Left ventricle myocardium superior (tissue), 1 donor: ENCODE measurements at places on chromosomes 13 and 19. TPM values are rescaled to one million over a fixed set of nuclear protein-coding genes. Genes with fewer than 3 reads are reported as not detected.
A peak's percentile ranks its signal among the peaks of the same experiment; 100 is the strongest.

Gene FGF9
- total RNA-seq: 12.1 TPM

Gene COX6B2
- not detected for total RNA-seq

Gene AMER2
- total RNA-seq: not detected

Gene ANKRD24
- total RNA-seq: 0.42 TPM

Gene BEST2
- not detected for total RNA-seq

Gene CABP5
- not detected for total RNA-seq

Gene C13orf42
- not detected for total RNA-seq

Gene TINCR
- not detected for total RNA-seq

- DNase-seq: no peak
Measured at GRCh38 chr13:35157143-35157755, 215.2 kb downstream of the NBEA start.

GRCh38 chr19:8302734-8303133, 5.4 kb downstream of the CD320 start:
- no peak for DNase-seq

DNA sequence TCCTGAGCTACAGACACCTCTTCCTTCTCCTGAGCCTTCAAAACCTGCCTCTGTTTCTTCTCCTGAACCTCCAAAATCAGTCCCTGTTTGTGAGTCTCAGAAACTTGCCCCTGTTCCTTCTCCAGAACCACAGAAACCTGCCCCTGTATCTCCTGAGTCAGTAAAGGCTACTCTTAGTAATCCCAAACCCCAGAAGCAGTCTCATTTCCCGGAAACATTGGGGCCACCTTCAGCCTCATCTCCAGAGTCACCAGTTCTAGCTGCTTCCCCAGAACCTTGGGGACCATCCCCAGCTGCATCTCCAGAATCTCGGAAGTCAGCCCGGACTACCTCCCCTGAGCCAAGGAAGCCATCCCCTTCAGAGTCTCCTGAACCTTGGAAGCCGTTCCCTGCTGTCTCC, 10.0 kb downstream of the CHAMP1 start:
- DNase-seq: no peak

DNA sequence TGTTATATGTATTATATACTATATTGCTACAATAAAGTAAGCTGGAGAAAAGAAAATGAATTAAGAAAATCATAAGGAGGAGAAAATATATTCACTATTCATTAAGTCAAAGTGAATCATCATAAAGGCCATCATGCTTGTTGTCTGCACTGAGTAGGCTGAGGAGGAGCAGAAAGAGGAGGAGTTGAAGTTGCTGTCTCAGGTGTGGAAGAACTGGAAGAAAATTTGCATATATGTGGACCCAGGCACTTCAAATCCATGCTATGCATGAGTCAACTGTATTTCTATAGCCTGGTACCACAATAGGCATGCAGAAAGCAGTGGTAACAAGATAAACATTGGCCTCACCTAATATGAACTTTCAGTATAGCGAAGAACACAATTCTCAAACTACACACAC, 135.9 kb upstream of the SGCG start:
- no peak for DNase-seq

DNA sequence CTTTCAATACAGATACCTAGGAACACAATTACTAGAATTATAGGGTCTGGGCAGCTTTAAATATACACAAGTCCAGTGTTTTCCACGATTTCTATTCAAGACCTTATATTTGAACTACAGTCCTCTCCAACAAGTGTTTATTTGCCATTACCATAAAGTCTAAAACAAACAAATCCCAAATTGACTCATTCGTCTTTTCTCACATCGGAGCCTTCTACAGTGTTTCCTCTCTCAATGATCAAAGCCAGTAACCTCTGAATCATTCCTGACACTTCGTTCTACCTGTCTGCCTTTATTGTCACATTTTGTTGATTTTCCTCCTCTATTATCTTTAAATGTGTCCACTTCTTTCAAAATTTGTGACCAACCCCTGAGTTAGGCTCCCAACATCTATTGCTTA, 1356.5 kb upstream of the SLC10A2 start:
- DNase-seq: no peak

DNA sequence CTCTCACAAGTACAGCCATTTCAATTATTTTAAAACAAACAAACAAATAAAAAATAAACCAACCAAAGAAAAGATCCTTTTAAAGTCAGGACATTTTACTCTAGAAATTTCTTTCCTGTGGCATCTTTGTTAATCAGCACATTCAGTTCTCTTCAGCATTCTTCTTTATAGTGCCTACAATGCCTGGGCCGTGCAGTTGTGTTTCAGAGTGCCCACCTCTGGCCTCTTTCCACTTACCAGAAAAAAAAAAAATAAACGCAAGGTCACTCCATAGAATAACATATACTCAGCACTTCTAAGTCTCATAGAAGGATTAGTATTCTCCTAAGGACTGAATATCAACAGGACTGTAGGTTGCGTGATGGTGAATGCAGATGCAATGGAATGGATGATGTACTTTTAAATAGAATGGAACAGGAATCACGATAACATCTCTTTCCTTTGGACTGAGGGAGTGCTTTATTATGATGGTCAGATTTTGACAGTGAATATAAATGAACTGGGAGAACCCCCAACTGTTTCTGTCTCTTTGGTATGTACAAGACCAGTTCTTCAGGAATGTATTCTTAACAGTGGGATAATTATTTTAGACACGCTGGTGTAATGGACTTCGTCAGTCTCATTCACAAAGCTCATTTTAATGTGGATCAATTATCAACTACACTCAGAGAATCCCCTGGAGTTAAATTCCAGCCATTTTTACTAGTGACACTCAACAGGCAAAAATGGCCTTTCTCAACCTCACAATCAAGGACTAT, 125.0 kb upstream of the NBEA start:
- no peak for DNase-seq

GRCh38 chr19:16619457-16619856, 8.5 kb downstream of the MED26 start:
- DNase-seq: peak; percentile 86

- no peak for DNase-seq
Measured at GRCh38 chr13:36769126-36769525, 49.9 kb upstream of the RFXAP start.

- DNase-seq: peak; percentile 67
Measured at GRCh38 chr19:5138606-5139582, 170.0 kb downstream of the KDM4B start.

- DNase-seq: no peak
Measured at GRCh38 chr13:110017379-110017778, 231.0 kb upstream of the IRS2 start.

- no peak for DNase-seq
Measured at GRCh38 chr19:15448044-15448777, 1.5 kb downstream of the WIZ start.

DNA sequence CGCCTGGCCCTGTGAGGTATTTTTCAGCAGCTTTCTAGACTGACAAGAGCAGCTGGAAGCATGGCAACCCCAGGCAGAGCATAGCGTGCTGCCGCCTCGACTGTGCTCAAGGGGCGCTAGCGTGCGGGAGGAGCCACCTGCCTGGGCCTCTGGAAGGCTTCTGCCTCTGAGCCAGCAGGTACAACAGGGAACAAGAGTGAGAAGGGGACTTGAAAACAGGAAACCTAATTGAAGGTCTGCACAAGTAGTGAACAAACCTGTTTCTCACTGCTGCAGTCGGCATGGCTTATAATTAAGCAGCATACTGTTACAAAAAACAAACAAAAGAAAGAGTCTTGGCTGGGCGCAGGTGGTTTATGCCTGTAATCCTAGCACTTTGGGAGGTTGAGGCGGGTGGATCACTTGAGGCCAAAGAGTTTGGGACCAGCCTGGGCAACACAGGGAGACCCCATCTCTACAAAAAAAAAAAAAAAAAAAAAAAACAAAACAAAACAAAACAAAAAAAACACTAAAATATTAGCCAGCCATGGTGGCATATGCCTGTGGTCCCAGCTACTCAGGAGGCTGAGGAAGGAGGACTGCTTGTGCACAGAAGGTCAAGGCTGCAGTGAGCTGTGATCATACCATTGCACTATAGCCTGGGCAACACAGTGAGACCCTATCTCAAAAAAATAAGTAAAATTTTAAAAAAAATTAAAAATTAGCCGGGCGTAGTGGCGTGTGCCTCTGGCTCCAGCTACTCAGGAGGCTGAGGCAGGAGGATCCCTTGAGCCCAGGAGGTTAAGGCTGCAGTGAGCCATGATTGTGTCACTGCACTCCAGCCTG, 12.6 kb upstream of the GARRE1 start:
- DNase-seq: no peak

DNA sequence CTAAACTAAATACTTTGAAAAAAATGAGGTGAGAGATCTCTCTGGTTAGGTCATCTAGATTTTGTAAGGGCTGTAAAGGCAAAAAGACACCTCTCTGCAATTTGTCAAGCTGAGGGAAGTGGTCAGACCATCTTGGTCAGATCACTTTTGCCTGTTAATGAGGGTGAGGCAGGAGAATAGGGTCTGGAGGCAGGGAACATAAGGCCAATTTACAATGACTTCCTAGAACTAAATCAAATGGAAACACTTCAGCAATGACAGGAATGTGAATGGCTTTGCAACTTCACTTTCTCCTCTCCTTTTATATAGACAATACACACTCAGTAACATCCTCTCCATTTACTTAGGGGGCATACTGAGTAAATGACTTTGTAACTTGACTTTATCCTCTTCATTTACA, 1653.4 kb downstream of the SLITRK5 start:
- DNase-seq: no peak

DNA sequence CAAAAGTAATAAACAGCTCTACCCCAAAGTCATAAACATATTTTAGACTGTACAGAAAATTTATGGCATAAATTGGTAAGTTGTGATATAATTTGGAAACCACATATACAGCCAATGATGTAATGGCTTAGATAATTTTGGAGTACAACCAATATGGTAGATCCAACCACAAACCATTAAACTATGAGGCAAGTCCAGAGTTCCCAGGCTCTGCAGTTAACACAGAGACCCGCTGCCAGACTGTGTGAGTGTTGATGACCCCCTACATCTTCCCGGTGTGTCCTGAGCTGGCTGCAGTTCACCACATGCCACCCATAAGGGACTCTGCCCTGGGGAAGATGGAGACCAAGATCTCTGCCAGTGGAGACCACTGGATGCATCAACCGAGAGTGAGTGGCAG, 9.9 kb upstream of the SERPINE3 start:
- no peak for DNase-seq

GRCh38 chr19:51386882-51387520, 773 bp downstream of the LIM2 start:
- DNase-seq: no peak

- no peak for DNase-seq
Measured at GRCh38 chr13:69619651-69620050, 488.0 kb upstream of the ATXN8OS start.

DNA sequence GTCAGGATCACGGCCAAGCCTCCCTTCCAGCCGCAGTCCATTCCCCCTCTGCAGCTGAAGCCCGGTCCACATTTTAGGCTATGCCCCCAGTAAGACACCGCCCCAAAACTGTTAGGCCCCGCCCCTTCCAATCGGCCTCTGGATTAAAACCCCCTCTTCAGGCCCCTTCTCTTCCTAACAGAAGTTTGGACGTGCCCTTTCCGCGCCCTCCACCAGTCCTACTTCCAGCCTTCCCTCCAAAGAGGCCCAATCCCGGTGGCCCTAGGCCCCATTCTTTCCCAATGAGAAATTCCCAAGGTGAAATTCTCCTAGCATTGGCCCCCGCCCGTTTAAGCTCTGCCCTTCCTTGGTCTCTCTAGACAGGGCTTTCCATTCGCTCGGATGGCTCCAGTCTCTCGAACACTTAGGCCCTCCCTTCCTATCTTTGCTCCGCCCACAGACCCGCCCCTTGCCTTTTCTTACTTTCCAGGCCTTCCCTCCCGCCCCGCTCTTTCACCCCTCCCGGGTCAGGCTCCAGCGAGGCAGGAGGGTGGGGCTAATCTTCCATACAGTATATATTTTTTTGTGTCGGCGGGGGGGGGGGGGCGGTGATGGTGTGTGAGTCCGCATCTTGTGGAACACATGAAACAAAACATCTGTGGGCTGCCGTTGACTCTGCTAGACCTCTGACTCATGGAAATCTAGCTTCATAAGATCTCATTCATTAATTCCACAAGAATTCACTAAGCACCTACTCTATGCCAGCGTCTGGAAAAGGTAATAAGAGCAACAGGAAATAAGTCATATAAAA, 13.6 kb downstream of the LTBP4 start:
- peak; percentile 90 for DNase-seq

DNA sequence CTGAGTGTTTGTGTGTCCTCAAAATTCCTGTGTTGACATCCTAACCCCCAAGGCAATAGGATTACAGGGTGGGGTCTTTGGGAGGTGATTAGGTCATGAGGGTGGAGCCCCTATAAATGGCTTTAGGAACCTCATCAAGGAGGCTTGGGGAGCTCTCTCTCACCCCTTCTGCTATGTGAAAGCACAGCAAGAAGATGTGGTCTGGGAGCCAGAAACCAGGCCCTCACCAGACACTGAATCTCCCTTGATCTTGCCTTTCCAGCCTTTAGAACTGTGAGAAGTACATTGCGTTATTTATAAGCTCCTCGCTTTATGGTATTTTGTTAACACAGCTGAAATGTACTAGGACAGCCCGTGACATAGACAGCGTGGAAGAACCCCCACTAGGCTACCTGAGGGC, 712.0 kb upstream of the SGCG start:
- DNase-seq: no peak

DNA sequence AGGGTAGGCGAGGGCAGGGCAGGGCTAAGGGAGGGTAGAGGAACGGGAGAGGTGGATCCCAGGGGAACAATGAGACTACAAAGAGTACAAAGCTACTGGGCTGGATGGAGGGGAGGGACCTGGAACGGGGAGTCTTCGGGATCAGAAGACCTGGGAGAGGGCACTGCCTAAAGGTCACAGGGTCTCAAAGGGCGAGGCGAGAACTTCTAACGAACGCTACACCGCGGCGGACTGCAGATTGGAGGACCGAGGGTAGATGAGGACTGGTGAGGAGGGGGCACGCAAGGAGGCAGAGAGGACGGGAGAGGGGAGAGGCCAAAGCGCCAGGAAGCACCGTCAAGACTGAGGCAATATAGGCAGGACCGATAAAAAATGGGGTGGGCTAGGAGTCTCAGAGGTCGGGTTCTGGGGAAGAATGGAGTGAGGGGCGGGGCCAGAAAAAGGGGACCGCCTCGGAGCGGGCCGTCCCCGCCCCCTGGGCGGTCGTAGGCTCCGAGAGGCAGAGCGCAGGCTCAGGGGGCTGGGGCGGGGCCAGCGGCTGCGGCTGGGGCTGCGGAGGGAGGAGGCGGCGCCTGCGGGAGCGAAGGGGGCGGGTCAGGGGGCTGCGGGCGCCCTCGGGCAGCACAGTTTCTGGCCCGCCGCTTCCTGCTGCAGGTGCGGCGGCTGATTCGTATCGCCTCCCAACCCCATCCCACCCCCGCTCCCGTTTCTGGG, 1.3 kb upstream of the KCNC3 start:
- peak; percentile 92 for DNase-seq

DNA sequence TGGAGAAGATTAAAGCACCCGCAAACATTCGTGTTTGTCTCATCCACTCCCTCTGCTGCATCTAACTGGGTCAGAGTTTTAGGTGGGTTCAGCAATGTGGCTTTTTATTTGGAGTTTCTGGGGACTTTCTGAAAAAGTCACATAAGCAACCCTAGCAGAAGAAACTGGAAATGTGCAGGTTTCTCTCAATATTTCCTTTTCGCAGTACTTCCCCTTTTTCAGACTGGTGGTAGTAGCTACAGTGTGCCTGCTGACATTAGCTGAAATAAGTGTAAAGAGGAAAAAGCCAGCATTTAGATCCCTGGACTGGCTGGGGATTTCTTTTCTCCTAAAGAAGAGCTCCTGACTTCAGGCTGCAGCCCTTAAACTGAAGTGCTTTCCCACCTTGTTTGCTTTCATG, 15.9 kb upstream of the OLFM4 start:
- DNase-seq: no peak
